ENCODE measurements at places on chromosomes 7 and 10. TPM values are rescaled to one million over a fixed set of nuclear protein-coding genes. Genes with fewer than 3 reads are reported as not detected.

GRM3 gene
- total RNA-seq: not detected

GRCh38 chr7:86867163-86867762, 192.2 kb downstream of the ELAPOR2 start:
- DNase-seq: no peak

OR2A42 gene
- 0.46 TPM for total RNA-seq

DNA sequence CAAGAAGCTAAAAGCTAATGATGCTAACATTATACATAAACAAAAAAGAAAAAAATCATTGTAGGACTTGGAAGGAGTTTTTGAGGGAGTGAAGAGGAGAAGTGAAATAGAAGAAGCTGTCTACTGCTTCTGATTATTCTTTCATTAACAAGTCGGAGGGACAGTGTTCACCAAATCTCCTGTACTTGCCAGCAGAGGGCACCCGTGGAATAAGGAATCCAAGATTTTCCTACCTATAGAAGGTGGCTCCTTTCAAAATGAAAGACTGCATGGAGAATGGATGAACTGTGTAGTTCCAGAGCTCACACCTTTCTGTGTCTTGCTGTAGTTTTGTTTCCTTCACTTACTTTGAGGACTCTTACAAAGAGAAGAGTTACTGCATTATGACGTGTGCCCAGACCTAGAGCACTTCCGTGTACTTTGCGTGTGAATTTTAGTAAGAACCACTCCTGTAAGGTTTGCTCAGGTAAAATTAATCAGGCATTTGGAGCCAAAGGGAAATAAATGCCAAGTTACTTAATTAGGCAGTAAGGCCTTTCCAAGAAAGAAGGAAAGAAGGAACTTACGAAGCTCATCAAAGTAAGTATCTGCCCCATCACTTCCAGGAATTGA, 145.1 kb downstream of the SEMA3D start:
- no peak for DNase-seq

HOXA7 gene
- not detected for total RNA-seq

- no peak for DNase-seq
Measured at GRCh38 chr10:30456266-30456665, 22.3 kb downstream of the MAP3K8 start.

GRCh38 chr10:49220679-49221078, 32.5 kb upstream of the TMEM273 start:
- no peak for DNase-seq
